ENCODE measurements at places on chromosomes 11 and 22. TPM values are rescaled to one million over a fixed set of nuclear protein-coding genes. Genes with fewer than 3 reads are reported as not detected.

Gene CCDC116
- not detected for total RNA-seq

Gene TRPC6
- total RNA-seq, result 53.4 TPM

- no peak for DNase-seq
Observed at GRCh38 chr11:106424111-106424510, 346.6 kb downstream of the AASDHPPT start.

Gene POU2AF1
- 0.48 TPM for total RNA-seq

GRCh38 chr11:11985016-11985715, 23.3 kb downstream of the DKK3 start:
- no peak for DNase-seq

DNA sequence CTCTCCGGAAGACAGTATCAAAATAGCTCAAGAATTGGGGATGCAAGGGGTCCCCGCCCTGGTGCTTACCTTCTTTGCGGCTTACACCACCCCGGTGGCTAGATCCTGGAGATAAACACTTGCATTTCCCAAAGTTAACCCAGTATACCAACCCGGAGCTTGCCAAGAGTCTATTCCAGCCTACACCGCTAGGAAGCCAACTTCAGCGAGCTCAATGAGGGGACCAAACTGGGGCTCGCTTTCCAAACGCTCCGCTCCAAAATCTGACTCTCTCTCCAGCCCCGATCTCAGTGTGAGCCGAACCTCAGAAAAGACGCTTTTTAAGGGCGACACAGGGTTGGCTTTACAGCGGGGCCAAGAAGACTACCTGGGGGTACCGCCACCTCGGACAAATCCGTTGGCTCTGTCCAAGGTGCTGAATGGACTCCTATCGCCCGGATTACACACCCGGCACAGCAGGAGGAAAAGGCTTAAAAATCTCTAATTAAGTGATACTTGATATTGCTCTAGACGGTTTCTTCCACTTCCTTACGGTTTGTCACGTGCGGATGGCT, 20.1 kb upstream of the BDNF start:
- DNase-seq, result peak; percentile 44

DNA sequence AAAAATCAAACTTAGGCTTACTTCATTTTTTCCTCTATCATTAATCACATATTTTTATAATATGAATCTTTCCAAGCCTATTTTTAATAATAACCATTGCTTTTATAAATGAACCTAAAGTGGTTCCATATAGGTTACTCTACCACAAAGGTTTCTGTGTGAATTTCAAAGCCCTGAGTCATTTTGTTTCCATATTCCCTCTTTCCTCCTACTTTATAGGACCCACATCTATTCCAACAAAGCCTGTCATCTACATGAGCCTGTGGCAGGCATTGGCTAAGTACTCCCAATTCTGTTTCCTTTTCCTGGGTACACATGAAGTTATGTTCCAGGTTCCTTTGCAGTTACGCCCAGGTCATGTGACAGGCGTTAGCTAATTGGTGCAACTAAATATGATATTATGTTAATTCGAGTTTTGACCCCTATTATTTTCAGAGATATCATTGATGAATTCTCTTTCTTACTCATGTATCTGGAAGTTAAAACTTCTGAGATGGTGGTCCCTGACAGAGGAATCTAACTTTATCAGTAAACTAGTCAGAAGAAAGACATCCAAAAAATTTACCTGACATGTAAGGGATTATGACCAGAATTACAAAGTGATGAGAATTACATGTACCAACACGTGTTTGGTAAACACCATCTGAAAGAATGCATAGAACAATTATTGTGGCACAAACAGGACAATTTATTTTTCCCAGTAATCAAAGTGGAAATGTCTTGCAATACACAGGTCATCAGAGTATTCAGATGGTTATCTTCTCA, 1264.0 kb upstream of the CNTN5 start:
- no peak for DNase-seq

Gene NUCB2
- 122 TPM for total RNA-seq

DNA sequence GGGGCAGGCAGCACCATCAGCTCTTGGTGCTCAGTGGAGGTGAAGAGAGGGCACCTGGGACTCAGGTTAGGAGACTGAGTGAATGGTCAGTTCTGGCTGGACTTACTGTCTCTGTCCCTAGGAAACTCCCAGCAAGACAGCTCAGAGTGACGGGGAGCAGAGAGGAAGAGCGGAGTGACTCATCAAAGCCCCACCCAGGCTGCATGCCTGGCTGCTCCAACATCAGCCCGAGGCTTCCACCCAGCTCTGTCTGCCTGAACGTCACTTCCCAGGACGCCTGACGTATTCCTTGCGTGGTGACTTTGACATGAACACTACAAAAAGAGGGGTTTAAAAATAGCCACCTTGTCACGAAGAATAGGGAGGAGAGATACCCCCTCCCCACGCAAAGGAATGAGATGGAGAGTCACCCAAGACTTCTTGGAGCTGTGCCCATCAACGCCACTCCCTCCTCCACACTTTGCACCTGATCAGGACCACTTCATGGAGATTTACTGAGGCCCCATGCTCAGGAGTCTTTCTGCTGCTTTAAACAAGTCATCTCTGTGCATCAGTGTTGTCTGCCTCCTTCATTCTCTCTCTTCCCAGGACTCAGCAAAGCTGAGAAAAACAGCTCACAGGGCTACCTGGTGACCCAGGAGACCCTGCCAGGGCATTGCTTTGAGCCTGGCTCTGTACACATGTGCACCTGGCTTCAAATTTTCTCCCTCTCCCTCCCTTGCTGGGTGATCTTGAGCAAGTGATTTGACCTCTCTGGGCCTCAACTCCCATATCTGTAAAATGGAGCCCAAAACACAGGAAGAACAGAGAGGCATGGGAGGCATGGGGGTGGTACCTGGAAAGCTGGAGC, 83.1 kb downstream of the MN1 start:
- DNase-seq, result peak; percentile 95

DNA sequence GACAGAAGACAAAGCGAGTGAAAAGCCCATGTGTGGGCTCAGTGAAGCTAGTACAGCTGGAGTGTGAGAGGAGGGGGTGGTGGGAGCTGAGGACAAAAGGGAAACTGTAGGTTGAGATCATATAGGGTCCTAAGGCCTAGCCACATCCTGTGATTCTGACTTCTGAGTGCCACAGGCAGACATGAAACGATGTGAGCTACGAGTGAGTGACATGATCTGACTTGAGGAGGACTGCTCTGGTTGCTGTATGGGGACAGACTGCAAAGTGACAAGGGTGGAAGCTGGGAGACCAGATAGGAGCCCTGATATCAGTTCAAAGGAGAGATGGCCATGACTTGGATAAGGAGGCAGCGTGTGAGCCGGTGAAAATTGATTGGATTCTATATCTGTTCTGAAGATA, 85.4 kb downstream of the MICAL2 start:
- DNase-seq, result no peak

DNA sequence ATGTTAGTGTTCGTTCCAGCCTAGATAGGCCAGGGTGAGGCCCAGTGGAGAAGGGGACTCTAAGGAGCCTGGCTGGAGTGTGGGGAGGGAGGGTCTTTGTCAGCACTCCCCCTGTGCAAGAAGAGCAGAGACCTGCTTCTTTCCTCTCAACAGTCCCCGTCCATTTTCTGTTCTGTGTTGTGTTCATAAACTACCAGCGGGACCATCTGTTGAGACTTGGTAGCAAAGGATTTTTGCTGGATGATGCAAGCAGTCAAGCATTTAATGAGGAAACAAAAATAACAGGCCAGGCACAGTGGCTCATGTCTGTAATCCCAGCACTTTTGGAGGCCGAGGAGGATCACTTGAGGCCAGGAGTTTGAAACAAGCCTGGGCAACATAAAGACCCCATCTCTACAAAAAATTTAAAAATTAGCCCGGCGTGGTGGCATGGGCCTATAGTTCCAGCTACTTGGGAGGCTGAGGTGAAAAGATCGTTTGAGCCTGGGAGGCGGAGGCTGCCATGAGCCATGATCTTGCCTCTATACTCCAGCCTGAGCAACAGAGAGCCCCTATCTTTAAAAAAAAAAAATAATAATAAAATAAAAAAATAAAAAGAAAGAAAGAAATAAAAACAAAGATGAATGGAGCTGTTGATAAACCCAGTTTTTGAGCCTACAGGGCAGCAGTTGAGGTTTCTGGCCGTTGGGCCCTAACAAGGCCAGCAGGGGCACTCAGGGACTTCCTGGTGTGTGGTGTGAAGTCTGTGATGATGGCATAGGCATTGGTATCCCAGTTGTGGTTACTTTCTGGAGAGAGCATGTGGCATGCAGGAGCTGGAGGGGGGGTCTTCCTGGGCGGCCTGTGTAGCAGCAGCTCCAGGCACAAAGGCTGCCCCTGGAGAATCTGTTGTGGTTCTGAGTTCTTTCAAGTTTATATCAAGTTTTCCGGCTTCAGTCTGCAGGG, 1.7 kb upstream of the TXNRD2 start:
- peak; percentile 93 for DNase-seq

Gene PHF21B
- 2.2 TPM for total RNA-seq

Gene SPON1
- 328 TPM for total RNA-seq

Gene VPREB3
- total RNA-seq, result not detected

DNA sequence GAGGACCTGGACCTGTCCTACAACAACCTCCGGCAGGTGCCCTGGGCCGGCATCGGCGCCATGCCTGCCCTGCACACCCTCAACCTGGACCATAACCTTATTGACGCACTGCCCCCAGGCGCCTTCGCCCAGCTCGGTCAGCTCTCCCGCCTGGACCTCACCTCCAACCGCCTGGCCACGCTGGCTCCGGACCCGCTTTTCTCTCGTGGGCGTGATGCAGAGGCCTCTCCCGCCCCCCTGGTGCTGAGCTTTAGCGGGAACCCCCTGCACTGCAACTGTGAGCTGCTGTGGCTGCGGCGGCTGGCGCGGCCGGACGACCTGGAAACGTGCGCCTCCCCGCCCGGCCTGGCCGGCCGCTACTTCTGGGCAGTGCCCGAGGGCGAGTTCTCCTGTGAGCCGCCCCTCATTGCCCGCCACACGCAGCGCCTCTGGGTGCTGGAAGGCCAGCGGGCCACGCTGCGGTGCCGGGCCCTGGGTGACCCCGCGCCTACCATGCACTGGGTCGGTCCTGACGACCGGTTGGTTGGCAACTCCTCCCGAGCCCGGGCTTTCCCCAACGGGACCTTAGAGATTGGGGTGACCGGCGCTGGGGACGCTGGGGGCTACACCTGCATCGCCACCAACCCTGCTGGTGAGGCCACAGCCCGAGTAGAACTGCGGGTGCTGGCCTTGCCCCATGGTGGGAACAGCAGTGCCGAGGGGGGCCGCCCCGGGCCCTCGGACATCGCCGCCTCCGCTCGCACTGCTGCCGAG, 1.5 kb downstream of the LRFN4 start:
- DNase-seq, result no peak

DNA sequence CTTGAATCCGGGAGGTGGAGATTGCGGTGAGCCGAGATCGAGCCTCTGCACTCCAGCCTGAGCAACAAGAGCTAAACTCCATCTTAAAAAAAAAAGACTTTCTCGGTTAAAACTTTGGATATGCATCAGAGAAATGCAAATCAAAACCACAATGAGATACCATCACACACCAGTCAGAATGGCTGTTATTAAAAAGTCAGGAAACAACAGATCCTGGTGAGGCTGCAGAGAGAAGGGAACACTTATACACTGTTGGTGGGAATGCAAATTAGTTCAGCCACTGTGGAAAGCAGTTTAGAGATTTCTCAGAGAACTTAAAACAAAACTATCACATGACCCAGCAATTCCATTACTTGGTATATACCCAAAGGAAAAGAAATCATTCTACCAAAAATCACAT, 619.4 kb upstream of the KIRREL3 start:
- no peak for DNase-seq

Gene LRRC51
- 1.4 TPM for total RNA-seq

DNA sequence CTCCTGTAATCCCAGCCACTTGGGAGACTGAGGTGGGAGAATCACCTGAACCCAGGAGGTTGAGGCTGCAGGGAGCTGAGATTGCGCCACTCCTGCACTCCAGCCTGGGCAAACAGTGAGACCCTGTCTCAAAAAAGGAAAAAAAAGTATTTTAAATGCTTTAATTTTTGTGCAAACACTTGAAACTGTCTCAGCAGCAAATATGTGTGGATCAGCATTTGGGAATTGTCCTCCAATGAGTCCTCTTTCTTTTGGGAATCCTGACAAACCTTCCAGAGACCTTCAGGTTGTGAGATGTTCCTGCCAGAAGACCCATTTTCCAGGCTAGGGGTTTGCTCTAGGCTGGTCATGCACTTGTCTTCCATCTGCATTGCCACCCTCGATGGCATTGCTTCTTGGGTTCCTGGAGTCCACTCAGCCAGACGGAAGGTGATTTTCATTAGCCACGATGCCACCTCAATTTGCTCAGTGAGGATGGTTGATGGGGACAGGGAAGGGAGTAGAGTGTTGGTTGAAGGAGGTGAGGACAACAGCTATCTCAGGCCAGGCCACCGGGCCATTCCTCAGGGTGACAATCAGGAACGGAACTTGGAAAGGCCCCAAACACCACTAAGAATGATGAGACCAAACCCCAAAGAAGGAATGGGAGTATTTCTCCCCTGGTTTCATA, 55.4 kb downstream of the ST14 start:
- no peak for DNase-seq

DNA sequence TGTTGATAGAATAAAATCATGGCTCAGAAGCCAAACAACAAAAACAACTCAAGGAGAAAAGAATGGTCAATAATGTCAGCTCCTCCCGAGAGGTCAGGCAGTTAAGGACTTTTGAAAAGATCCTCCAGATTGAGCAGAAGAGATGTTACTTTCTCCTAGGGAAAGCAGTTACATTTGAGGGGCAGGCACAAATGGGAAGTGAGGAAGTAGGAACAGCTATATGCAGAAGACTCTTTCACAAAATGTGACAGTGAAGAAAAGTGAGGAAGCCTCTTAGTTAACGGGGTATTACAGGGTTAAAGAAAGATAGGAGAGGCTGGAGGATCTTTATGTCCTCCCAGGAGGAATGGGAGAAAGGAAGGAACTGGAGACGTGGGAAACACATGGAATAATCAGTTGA, 3.4 kb downstream of the DCHS1 start:
- DNase-seq, result no peak

Gene PRODH
- total RNA-seq, result 4.6 TPM

Gene GAL3ST1
- total RNA-seq, result not detected

DNA sequence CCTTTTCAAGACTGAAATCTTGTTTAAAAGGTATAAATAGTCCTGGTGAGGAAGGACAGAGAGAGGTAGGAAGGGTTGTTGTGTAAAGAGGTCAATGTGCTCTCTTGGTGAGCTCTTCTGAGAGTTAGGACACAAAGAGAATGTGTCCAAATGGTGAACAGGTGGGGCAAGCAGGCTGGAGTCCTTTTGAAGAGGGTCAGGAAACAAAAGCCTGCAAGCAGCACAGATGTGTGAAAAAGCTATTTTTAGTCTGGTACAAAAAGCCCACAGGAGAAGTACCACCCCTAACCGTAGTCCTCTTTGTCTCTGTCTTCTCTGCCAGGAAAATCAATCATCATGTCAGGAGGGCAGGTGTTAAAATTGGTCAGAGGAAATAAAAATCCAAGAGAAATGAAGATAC, 54.4 kb upstream of the SYN3 start:
- no peak for DNase-seq

Gene EHF
- total RNA-seq, result 6.3 TPM

Measured in umbilical cord (tissue), 2 donors.